ENCODE measurements at places on chromosomes 7 and 10.

DNA sequence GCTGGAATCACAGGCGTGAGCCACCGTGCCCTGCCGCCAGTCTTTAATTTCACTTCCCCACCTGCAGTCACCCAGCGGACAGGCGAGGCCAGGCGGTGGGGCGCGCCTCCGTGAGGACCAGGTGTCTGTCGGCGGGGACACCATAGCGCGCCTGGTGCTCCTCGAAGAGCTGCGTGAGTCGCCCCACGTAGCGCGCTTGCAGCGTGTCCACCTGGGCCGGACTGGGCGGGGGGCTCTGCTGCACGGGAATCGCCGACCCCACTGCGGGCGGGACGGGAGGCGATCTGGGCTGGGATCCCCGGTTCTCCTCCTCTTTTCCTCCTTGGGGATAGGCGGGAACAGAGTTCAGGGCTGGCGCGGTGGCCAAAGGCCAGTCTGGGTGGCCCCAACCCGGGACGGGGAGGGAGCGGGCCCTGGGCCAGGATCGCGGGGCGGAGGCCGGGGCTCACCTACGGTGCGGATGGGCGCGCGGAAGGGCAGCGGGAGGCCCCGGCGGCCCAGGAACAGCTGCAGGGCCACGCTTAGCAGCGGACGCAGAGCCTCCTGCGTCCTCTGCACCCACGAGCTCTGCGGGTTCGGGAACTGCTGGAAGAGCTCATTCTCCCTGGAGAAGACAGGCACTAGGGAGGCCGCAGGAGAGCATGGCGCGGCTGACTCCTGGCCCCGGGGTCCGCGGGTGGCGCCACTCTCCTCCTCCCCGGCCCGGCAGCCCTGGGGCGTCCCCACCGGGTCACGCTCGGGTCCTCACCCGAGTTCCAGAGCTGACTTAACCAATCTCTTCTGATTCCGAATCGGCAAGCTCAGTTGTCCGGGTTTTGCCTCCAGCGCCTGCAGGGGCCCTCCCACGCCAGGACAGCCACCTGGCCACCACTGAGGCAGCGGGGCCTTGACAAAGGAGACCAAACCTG lies 1.1 kb upstream of the MOGAT3 start:
- DNase-seq, result peak; percentile 53

DNA sequence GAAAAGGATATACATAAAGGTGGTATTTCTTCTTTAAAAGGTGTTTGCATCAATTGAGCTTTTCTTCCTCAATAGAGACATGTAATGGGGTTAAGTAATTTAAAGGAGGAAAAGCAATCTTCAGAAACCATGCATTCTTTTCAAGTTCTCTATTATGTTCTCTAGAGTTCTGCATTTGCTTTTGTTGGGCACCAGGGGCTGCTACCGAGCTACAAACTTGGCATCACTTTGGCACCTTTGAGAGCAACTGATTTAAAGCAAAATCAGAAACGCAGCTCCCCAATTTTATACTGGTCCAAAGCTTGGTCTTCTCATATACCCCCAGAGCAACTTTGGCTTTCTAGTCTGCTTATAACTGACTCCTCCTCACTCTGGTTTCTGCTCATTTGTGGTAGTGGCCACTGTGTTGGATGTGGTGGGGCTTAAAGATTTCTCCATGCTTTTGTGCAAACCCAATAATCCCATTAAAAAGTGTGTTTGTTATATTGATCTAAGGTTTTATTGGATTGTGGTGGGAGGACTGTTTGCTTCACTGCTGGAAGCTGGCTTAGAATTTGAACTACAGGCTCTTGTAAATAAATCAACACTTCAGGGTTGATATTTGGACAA lies 712.1 kb downstream of the PHTF2 start:
- DNase-seq, result peak; percentile 60

- DNase-seq, result no peak
Measured at GRCh38 chr10:88608780-88609179, 22.2 kb downstream of the LIPJ start.

DNA sequence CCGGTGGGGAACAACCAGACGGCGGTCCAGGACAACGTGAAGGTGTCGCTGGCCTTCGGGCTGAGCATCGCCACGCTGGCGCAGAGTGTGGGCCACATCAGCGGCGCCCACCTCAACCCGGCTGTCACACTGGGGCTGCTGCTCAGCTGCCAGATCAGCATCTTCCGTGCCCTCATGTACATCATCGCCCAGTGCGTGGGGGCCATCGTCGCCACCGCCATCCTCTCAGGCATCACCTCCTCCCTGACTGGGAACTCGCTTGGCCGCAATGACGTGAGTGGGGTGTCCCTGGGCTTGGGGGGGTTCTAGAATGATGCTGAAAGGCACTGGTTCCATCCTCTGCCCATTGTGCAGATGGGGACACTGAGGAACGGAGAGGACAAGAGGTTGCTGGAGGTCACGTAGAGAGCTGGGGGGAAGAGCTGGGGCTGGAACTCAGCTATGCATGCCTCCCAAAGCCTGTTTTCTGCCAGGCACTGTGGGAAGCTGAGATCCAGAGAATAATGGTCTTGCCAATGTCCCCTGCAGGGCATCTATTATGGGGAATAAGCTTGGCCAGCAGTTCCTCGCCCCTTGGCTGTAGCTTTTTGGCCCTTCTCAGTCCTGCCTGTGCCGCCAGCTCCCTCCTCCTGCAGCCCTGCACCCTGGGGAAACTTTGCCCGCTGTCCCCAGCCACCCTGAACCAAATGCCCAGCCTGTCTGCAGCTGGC lies 523 bp downstream of the AQP1 start:
- no peak for DNase-seq

- no peak for DNase-seq
Measured at GRCh38 chr10:16493884-16494536, 27.7 kb downstream of the C1QL3 start.

DNA sequence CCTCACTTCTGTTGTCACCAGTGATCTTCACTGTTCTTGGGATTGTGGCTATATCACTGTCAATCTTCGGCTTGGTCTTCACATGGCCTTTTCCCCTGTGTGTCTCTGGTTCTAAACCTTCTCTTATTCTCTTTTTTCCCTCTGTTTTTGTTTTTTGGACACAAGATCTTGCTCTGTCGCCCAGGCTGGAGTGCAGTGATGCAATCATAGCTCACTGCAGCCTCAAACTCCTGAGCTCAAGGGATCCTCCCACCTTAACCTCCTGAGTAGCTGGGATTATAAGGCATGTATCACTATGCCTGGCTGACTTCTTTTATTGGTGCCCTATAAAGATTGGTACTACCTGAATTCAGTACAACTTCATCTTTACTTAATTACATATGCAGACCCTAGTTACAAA lies 143.4 kb upstream of the EFCAB10 start:
- DNase-seq, result no peak

- no peak for DNase-seq
Measured at GRCh38 chr7:48176356-48176893, 5.2 kb downstream of the ABCA13 start.

- DNase-seq, result peak; percentile 75
Measured at GRCh38 chr7:75732764-75733630, 5.7 kb downstream of the HIP1 start.

GRCh38 chr7:91185771-91186170 lies 78.5 kb upstream of the FZD1 start:
- DNase-seq, result no peak

DNA sequence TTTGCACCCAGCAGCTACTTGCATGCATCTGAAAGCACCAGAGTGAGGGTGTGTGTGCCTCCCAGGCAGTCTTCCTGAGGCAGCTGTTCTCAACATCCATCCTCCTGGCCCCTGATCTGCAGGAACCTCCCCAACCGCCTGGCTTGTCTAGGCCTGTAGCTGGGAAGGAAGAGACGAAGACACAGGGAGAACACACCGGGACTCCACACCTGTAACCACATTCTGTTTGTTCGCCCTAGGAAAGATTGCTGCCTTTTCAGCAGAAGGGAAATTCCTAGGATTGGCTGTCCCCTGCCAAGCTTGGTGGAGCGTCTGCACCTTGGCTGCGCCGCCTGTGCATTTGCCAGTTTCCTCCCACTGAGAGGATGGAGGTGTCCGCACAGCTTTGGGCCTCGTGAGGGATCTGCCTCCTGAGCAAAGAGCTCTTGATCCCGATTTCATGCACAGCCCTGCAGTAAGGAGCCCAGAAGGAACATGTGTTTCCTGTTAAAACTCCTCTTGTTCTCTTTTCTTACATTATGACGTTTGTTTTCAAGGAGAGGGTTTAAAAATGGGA lies 154.6 kb downstream of the TPST1 start:
- no peak for DNase-seq

DNA sequence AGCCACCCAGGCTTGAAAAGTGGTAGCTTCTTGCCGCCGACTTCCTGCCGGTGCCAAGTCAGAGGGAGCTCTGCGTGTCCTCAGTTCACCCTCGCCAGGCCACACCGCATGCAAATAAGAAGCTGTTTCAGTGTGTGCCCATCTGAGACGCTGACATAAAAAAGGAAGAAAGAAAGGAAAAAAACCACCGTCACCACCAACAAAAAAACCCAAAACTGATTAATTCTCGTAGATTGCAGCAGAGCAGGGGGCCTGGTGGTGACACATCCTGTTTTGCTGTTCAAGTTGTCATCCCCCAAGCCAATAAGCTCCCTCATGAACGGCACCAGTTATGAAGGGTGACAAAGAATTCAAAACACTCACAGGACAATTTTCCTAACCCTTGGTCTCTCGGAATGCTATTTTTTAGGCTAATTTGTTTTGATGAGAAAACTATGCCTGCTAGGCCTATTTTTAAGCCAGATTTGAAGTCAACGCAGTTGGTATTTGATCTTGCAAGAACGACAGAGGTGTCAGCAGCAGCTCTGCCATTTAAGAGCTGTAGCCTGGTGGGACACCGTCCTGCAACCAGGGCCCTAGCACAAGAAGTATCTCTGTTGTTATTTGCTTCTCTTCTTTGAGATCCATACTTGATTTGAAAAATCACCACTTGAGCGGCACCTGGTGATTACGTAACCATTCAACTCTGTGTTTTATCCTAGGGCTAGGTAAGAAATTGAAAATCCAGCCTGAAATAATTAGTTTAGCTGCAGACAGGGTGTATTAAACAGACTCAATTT lies 145.6 kb downstream of the PFKFB3 start:
- peak; percentile 37 for DNase-seq

DNA sequence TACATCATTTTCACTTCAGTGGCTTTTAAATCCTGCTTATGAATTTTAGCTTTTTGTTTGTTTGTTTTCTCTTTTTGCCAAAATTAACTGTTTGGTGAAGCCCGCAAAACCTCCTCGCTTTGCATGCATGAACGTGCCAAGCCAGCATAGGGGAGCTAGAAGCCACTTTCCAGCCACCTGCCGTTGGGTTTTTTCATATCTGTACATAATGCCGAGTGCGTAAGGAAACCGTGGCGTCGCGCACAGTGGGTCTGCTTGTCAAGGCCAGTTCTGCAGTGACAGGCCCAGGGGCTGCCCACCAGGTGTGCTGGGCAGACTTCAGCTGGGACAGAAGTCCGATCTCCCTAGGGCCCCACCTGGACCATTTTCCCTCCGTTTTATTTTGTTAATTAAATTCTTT lies 41.1 kb downstream of the WIPI2 start:
- DNase-seq, result no peak

- DNase-seq, result peak; percentile 41
Measured at GRCh38 chr10:75103881-75104686, 7.4 kb upstream of the SAMD8 start.

DNA sequence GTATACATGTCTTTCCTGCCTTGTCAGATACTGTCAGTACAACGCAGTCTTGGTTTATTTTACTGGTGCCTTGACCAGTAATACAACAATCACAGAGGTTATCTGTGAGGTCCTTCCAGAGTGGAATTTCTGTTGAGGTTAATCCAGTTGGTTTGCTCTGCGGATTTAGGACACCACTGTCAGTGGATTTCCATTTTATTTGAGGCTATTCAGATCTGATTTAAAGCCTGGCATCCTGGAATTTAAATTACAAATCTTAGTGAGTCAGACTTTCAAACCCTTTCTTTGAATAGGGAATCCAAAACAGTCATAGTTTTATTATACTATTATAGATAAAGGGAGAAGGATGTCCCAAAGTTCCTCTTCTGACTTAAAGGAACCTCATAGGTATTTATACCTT lies 40.5 kb downstream of the ANLN start:
- no peak for DNase-seq

- DNase-seq, result no peak
Measured at GRCh38 chr7:151711906-151712809, 164.8 kb downstream of the PRKAG2 start.

- DNase-seq, result peak; percentile 51
Measured at GRCh38 chr10:131650169-131650705, 250.6 kb upstream of the PPP2R2D start.

GRCh38 chr10:19421674-19422073 lies 373.1 kb downstream of the MALRD1 start:
- no peak for DNase-seq

- DNase-seq, result peak; percentile 59
Measured at GRCh38 chr7:132504852-132505251, 71.4 kb downstream of the PLXNA4 start.

DNA sequence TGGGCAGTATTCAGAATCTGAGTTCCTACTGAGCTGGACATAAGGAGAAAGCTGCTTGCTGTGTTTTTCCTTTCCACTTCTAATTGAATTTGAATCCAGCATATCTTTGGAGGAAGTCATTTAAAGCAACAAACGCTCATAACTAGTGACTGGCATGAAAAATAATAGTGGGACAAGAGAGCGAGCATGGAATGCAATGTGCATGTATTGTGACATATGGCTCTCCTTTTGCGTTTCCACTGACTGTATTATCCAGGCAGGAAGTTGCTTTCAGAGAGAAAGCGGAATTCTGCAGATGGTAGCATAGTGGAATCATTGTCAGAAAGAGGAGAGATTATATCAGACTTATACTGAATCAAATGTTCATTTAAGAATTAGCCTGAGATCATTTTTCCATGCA lies 368.6 kb downstream of the REEP3 start:
- DNase-seq, result no peak

GRCh38 chr10:132292287-132293200 lies 15.2 kb downstream of the STK32C start:
- DNase-seq, result peak; percentile 33

GRCh38 chr10:129966889-129967578 lies 3.0 kb upstream of the EBF3 start:
- no peak for DNase-seq

GRCh38 chr7:32163141-32163806 lies 93.1 kb upstream of the PDE1C start:
- DNase-seq, result peak; percentile 87

DNA sequence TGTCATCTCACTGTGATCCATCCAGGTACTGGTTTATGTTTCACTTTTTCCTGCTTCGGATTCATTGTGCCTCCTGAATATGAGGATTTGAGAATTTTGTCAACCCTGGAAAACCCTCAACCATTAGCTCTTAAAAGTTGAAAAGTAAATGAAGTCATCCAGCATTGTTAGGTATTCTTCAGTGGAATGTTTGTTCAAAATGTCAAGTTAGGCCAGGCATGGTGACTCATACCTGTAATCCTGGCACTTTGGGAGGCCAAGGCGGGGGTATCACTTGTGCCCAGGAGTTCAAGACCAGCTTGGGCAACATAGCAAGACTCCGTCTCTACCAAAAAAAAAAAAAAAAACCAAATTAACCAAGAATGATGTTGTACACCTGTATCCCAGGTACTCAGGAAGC lies 222.1 kb downstream of the NSUN6 start:
- no peak for DNase-seq

- no peak for DNase-seq
Measured at GRCh38 chr7:42400961-42401360, 164.0 kb upstream of the GLI3 start.
